Central memory CD4-positive, alpha-beta T cell (primary cell): ENCODE measurements at places on chromosomes 3 and 15.
A peak's percentile ranks its signal among the peaks of the same experiment; 100 is the strongest.

DNA sequence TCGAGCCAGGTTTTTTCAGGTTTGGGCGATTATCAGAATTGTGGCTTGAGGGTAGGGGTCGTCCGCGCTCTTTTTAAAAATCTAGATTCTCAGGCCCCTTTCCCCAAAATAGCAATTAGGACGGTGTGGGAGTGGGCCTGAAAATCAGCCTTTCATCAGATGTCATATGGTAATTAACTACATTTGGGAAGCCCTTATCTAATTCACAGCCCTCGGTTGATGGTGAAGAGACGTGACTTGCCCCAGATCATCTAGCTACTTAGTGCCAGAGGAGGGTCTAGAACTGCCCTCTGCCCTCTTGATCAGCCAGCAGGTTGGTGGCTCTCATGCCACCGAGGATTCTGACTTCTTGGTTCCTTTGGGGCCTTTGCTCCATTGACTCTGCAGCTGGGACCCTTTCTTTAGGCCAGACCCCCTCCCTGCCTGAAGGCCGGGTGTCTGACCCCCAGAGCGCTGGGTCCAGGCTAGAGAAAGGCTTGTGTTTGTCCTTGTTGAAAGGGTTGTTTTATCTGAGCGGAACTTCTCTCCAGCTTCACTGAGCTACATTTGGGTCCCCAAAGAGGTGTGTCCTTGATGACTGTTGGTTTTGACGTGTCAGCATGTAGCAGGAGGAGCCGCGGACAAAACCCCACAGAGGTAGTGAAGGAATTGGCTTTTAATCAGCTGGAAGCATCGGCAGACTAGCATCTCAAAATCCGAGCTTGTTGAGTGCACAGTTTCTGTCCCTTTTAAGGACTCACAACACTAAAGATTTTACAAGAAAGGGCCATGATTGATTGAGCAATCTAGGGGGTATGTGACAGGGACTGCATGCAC is 857 bp downstream of the AEN start:
- DNase-seq = peak; percentile 66

DNA sequence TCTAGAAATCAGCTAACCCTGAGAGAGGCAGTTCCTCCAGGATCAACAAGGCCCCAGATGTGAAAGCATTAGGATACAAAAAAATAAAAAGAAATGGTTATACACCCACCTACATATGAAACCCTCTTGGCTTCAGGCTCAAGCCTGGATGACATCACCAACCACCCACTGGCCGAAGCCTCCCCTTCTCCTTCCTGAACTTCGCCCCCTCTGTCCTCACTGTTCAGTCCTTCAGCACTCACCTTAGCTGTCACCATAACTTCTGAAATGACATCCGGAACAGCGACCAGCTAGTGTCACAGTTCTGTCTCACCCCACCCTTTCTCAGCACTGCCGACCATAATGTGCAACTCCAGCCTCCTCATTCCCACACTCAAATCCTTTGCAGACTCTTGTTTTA is 98.7 kb downstream of the PLCH1 start:
- no peak for DNase-seq

DNA sequence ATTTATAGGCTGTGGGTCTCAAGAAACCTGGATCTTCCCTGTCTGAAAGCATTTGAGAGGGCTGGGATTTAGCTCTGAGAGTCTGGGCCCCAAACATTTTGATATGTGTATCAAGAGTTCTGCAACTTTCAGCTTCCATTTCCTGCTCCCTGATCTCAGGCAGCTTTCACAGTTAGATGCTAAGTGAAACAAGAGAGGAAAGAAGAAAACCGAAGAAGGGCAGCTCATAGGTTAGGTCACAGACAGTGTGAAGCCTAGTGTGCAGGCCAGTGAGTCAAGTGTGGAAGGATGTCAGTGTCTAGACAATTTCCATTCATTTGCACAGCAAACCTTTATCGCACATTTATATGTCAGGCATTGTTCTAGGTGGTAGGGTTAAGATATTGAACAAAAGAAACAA is 173.6 kb upstream of the PROK2 start:
- no peak for DNase-seq

- DNase-seq = no peak
These were observed 38.5 kb downstream of the KLF13 start for GRCh38 chr15:31365032-31365654.

- no peak for DNase-seq
These were observed 28.9 kb downstream of the DENND4A start for GRCh38 chr15:65762914-65763787.

DNA sequence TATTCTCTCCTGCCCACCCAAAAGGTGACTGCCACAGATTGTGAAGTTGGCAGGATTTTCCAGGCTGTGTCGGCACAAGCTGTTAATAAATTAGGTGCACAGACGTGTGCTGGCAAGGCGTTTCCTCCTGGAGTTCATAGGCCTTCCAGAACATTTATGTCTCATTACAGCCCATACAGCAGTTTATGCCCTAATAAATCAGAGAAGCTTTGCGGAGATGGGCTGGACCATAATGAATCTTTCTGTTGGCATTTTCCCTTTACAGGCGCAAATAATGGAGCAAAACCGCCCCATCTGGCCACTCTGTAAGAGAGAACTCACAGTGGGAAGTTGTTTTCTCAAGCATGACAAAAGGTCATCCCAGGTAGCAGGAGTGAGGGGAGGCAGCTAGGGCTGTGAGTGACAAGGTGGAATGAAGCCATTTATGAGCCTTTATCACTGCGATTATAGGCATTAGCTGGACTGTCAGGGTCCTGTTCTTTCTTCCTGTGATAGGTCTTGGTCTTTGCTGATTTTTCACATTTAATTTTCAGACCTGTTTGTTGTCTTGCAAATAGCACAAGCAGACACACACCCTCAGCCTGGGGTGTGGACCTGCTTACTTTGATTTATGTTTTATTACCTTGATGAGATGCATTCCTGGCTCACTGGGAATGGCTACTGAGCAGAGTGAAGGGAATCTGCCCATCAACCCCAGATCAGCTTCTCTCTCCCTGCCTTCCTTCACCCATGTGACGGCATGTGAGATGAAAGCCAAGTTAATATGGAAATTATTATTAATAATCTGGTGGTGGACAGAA is 257.5 kb downstream of the LRTM1 start:
- no peak for DNase-seq

DNA sequence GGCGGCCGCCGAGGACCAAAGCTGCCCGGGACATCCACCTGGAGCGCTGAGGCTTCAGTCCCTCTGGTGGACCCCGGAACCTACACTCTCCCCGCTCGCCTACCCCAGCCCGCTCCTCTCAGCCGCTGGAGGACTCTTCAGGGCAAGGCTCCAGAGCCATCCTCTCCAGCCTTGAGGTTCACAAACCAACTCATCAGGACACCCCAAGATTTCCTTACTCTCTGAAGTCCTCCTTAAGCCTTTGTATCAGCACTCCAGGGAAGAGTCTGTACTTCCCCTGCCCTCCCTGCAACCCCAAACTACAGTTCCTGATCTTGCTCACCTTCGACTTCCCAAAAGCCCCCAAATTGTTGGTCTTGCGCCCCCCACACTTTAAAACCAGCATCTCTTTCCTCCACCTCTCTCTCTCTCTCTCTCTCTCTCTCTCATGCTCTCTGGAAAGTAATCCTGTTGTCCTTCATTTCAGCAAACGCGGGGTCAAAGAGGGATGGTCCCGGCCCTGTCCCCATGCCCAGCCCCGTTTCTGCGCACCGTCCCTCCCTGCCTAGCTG is 438 bp downstream of the THBS1 start:
- DNase-seq = no peak

GRCh38 chr15:87564681-87565080 is 691.9 kb downstream of the NTRK3 start:
- no peak for DNase-seq

DNA sequence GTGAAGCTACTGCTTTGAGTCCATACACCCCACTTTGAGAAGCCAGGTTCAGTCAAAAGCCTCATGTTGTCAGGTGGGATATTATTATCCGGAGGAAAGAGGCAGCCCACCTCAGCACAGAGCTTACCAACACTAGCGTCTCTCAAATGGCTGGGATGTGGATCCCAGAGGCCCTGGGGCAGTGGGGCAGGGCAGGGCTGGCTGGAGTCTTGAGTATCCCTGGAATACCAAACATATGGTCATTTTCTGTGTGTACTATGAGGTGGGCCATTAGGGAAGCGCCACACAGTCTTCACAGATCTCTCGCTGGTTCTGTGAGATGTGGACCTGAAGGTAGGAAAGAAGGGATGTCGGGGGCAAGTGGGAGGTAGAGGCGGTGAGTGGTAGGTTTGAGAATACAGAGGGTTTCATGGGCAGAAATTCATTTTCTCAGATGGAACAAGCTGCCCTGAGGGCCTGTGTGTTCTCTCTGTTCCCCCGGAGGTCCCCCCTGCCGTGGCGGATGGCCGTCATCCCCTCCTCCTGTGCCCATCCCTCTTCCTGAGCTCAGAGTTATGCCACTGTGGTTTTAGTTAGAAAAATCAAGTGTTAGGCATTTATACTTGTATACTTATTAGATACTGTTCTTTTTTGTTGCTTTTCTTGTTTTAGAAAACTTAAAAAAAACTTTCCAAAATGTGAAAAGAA is 66.4 kb downstream of the USP13 start:
- no peak for DNase-seq

DNA sequence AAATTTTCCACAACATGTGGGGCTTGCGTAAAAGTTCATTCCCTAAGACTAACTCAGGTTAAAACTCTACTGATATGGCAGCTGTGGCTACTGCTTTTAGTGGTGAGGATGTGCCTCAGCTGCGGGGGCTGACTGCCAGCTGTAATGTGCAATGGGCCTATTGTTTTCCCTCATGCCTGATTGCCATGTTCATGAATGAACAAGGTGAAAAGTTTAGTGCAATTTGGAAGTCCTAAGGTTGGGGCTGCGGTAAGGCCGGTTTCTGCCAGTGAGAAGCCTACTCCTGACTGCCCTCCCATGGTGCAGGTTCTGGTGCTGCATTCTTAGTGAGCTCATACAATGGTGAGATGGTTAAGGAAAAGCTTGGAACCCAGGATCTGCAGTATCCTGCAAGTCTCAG is 10.9 kb upstream of the ALDH1L1 start:
- DNase-seq = no peak

GRCh38 chr3:114221165-114221880 is 16.1 kb downstream of the ZNF80 start:
- peak; percentile 51 for DNase-seq

- peak; percentile 72 for DNase-seq
These were observed 2.1 kb downstream of the ATP11B start for GRCh38 chr3:182795389-182795782.

DNA sequence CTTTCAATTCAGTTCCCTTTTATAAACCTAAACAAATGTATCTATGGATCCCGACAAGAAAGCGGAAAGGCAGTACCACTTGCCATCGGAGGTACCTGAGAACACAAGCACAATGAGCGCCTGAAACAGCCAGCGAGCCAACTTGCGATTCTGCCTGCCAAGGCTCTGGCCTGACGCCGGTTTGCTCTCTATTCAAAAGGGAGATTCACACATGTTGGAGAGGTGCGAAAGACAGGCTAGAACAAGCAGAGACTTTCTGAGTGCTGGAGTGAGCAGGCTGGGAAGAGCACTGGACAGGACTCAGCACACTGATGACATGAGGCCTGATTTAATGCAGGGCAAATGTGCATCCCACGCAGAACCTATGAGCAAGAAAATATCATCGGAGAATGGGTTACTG is 17.7 kb upstream of the PRR23E start:
- no peak for DNase-seq

- DNase-seq = no peak
These were observed 33.3 kb downstream of the EMC4 start for GRCh38 chr15:34258151-34258550.

- DNase-seq = no peak
These were observed 42.4 kb downstream of the MYO5A start for GRCh38 chr15:52486003-52486996.

DNA sequence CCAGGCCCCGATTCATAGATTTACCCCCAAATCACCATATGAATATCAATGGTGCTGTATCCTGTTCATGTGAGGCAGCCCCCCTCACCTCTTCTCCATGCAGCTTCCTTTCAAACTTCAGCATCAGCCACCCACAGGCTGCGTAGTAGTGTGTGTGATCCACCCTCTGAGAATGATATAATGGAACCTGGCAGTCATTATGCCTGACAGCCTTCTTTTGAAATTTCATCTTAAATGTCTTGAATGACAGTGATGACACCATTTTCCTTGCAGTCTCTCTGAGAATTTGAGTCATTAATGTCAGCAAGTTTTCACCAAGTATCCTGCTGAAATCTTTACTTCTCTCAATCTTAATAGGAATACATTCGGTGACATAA is 3.5 kb upstream of the CLRN1 start:
- DNase-seq = no peak

- DNase-seq = peak; percentile 77
These were observed 293.5 kb upstream of the SUCLG2 start for GRCh38 chr3:67947808-67948508.

GRCh38 chr3:193879099-193879863 is 256.7 kb upstream of the HES1 start:
- no peak for DNase-seq

DNA sequence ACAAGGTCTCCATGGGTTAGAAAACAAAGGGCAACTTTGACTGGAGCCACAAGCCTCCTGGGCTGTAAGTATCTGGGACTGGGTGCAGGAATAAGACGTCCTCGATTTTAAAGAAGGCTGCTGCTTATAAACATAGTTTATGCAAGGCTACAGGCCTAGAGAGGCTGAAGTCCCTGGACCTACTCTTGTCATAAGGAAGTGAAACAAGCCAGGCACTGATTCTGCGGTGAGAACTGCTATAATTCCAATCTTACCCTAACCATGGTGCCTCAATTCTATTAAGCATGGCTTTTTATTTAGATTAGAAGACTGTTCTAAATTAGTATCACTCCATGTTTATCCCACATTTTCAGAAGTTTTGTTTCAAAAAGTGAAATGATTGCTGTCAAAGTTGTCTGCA is 777.6 kb downstream of the PLOD2 start:
- no peak for DNase-seq

GRCh38 chr15:48563934-48564333 is 81.6 kb downstream of the FBN1 start:
- no peak for DNase-seq

DNA sequence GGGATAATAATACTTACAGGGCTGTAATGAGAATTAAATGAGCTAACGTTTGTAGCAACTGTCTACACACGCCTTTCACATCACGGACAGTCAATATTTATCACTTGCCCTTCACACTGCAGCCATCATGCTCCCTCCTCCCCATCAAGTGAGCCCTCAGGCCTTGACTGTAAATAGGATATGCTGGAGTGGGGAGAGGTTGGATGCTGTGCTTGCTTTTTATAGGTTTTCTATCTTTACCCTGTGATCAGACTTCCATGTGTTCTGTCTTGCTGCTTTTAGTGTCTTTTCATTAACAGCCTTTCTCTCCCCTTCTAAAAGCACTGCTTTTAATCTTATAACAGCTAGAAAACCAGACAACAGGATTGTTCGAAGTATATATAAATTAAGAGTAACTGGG is 12.8 kb upstream of the MAGEF1 start:
- no peak for DNase-seq

- DNase-seq = no peak
These were observed 26.4 kb upstream of the KLF13 start for GRCh38 chr15:31300208-31300661.

- DNase-seq = no peak
These were observed 1.1 kb downstream of the NPTN start for GRCh38 chr15:73631915-73632669.
